AG04449 (cell line): ENCODE measurements at places on chromosomes 7 and 10.

DNA sequence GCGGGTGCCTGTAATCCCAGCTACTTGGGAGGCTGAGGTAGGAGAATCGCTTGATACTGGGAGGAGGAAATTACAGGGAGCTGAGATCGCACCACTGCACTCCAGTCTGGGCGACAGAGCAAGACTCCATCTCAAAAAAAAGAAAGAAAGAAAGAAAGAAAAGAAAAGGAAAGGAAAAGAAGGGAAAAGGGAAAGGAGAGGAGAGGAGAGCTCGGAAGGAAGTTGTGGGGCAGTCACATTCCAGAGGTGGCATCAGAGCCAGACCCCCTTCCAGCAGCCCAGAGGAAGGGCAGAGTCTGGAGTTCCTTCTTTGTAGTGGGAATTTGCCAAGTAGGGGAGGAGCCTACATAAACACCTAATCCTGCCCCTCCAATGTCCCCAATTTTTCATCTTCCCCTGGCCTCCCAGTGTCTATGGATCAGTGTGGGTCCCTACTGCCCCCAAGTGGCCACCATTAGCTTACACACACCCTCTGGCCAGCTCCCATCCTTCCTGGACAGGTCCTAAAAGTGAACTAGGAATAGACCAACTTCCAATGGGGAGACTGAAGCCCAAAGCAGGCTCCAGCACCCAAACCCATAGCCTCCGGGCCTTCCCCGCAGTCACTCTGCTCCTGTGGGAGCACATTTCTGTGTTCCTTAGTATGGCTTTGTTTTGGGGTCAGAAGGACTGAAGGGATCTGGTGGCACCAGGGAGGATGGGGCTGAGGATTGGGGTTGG lies 39.6 kb upstream of the HSPB1 start:
- no peak for DNase-seq

GRCh38 chr10:3662775-3663174 lies 122.2 kb downstream of the KLF6 start:
- no peak for DNase-seq

GRCh38 chr7:80439894-80440821 lies 71.7 kb downstream of the GNAT3 start:
- peak; percentile 44 for DNase-seq

- no peak for DNase-seq
Observed at GRCh38 chr10:103740611-103741010, 114.8 kb downstream of the SH3PXD2A start.

- no peak for DNase-seq
Observed at GRCh38 chr7:72298912-72299311, 113.2 kb downstream of the CALN1 start.

DNA sequence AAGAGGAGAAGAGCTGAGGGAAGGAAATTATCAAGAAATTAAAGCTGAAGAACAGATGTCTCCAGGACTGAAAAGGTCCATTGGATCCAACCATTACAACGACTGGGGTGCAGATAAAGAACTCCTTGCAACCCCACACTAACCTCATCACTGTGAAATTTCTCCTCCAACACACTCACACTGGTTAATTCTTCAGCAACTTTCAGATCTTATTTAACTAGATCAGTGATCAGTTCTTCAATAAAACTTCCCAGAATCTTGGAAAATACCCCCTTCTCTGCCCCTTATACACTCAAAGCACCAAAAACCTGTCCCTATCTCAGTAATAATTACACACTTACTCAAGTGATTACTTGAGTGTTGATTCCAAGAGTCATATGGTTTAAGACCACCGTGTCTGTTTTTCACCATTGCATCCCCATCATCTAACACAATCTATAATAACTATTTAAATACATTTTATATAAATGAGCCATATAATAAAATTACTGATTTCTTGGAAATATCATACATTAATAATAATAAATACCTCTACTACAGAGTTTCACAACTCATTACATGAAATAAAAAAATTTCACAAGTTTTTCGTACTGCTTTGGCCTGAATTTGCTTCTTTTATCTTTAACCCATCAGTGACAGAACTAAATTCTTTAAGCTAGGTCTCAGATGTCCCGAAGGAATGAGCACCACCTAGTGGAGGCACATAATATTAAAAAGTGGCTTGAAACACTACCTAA lies 123.7 kb downstream of the MPP7 start:
- DNase-seq, result no peak
